ENCODE measurements at places on chromosomes 6 and 20. TPM values are rescaled to one million over a fixed set of nuclear protein-coding genes. Genes with fewer than 3 reads are reported as not detected.
A peak's percentile ranks its signal among the peaks of the same experiment; 100 is the strongest.

Gene ADGRB3
- not detected for polyA plus RNA-seq

Gene FBXO30
- polyA plus RNA-seq, result 1.1 TPM

DNA sequence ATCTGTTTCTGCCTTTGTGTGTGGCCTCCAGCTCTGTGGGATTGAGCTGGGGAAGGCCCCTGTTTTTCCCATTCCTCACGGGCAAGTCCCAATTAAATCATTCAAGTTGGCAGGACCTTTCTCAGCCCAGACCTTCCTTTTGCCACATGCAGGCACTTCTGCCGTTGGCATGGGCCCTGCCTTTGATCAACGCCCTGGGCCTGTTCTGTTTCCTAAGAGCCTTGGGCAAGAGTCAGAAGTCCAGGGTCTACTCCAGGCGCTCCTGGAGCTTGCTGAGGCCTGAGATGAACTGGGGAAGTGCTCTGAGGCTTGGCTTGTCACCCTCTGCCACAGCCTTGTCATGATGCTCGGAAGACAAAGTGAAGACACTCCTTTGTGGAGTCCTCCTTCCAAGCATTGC is 7.1 kb downstream of the IP6K3 start:
- no peak for DNase-seq
- H3K27ac ChIP-seq, result no peak overlapping the region
- H3K36me3 ChIP-seq, result no peaks in the 10 kb centered on the region

DNA sequence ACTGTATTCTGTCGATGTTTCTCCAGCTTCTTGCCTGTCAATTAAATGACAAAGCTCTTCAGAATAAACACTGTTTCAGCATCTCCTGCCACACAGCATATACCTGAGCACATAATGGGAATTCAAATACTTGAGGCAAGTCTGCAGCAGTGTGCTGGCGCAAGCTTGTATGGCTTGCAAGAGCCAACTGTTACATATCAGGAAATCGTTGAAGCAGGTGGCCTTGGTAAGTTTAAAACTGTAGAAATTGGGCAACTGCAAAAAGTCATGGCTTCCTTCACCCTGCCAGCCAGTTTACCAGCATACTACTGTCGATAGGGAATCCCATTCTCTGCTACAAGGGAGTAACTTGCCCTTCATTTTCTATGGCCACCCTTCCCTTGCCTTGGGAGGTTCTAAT is 23.0 kb downstream of the CPNE1 start:
- H3K4me3 ChIP-seq, result no peak overlapping the region
- peaks cover 82% of the 10 kb centered on the region for H3K4me1 ChIP-seq
- no peak overlapping the region for H3K27ac ChIP-seq
- no peak for DNase-seq

Gene FAXC
- polyA plus RNA-seq, result not detected

- no peaks in the 10 kb centered on the region for H3K36me3 ChIP-seq
- no peak for DNase-seq
- no peaks in the 10 kb centered on the region for H3K27me3 ChIP-seq
- H3K4me1 ChIP-seq, result peaks cover 33% of the 10 kb centered on the region
- peak overlapping the region; percentile 4 for H3K4me3 ChIP-seq
These were observed 108.7 kb downstream of the CARMIL1 start for GRCh38 chr6:25387911-25388310.

Gene PTCHD4
- not detected for polyA plus RNA-seq

GRCh38 chr6:158086504-158087223 is 81.4 kb downstream of the SERAC1 start:
- DNase-seq, result no peak
- no peak overlapping the region for H3K4me3 ChIP-seq
- no peaks in the 10 kb centered on the region for H3K27me3 ChIP-seq

GRCh38 chr6:102549221-102549874 is 1155.8 kb downstream of the GRIK2 start:
- no peak overlapping the region for H3K4me3 ChIP-seq
- no peaks in the 10 kb centered on the region for H3K36me3 ChIP-seq
- no peak overlapping the region for H3K27ac ChIP-seq
- no peaks in the 10 kb centered on the region for H3K4me1 ChIP-seq
- DNase-seq, result no peak

Gene DEFB124
- polyA plus RNA-seq, result not detected

Gene HRH3
- not detected for polyA plus RNA-seq

DNA sequence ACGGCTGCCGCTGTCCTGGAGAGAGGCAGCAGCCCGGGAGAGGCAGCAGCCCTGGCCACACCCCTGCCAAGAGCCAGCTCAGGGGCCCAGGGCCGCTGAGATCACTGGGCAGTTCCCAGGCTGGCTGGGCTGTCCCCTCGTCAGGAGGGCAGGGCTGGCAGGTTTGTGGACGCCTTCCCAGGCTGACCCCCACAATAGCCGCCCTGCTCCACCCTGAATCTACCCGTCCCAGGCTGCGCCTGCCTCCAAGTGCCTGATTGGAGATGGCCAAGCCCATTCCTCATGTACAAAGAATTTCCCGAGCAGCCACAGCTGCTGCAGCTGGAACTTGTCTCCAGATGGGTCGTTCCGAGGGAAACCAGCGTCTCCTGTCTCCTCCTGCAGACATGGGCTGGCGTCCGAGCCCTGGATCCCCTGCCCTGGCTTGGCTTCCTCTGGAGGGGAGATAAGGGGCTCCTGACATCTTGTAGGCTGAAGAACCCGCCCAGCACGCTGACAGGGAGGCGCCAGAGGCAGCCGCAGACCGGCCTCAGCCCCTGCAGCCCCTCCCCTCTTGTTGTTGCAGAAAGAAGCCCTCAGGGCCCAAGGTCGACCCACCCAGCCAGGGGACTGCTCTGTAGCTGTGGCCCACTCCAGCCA is 9.4 kb upstream of the GATA5 start:
- no peak overlapping the region for H3K4me3 ChIP-seq
- H3K36me3 ChIP-seq, result no peaks in the 10 kb centered on the region
- DNase-seq, result no peak
- H3K27me3 ChIP-seq, result peaks cover 87% of the 10 kb centered on the region

Gene ARMH2
- polyA plus RNA-seq, result not detected

Gene MAS1
- polyA plus RNA-seq, result not detected

GRCh38 chr6:5103250-5103649 is 18.1 kb downstream of the PPP1R3G start:
- no peaks in the 10 kb centered on the region for H3K4me1 ChIP-seq
- H3K27me3 ChIP-seq, result no peaks in the 10 kb centered on the region
- H3K4me3 ChIP-seq, result no peak overlapping the region
- H3K36me3 ChIP-seq, result no peaks in the 10 kb centered on the region
